ENCODE measurements at places on chromosomes 12 and 14. TPM values are rescaled to one million over a fixed set of nuclear protein-coding genes. Genes with fewer than 3 reads are reported as not detected.

Gene FAM177A1
- total RNA-seq = 21.4 TPM

Gene ASPG
- total RNA-seq = not detected

Gene RNF212B
- total RNA-seq = not detected

Gene CHURC1
- 92.5 TPM for total RNA-seq

Gene ITPR2
- 9.3 TPM for total RNA-seq

Gene PTPRR
- 1.3 TPM for total RNA-seq

Gene NKX2-1
- 0.06 TPM for total RNA-seq
